Right lobe of liver (tissue), 6 donors: ENCODE measurements at places on chromosomes 11 and 22.
A peak's percentile ranks its signal among the peaks of the same experiment; 100 is the strongest.

- DNase-seq = no peak
These were observed 44.5 kb downstream of the SC5D start for GRCh38 chr11:121337078-121337477.

GRCh38 chr11:830295-831117 lies 2.2 kb upstream of the CD151 start:
- DNase-seq = peak; percentile 85

- no peak for DNase-seq
These were observed 460.5 kb downstream of the BRD1 start for GRCh38 chr22:49367041-49367697.

DNA sequence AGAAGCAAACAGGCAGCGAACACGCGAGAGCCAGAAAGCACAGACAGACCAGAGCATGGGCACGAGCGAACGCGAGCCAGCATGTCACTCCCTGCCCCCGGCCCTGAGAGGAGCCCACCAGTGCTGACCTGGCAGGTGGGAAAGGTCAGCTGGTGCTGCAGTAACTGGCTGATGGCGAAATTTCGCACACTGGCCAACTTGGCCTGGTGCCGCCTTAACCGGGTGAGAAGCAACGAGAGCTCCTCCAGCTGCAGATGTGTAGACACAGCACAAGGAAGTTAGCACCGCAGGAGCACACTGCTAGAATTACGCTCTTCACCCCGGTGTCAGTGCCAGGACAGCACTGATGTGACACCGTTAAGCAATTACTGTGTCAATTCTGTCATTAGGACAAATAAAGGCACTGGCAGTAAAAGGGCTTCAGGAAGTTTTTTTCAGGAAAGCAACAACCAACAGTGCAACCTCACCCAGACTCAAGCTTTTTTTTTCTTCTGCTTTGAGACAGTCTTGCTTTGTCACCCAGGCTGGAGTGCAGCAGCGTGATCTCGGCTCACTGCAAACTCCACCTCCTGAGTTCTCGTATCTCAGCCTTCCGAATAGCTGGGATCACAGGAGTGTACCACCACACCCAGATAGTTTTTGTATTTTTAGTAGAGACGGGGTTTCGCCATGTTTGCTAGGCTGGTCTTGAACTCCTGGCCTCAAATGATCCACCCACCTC lies 76.8 kb downstream of the C11orf58 start:
- DNase-seq = peak; percentile 90

GRCh38 chr22:36285017-36285416 lies 32.1 kb downstream of the APOL1 start:
- DNase-seq = no peak

- DNase-seq = no peak
These were observed 94.0 kb downstream of the BRD1 start for GRCh38 chr22:49733631-49734030.

GRCh38 chr11:104214517-104214916 lies 50.6 kb upstream of the PDGFD start:
- DNase-seq = no peak

- DNase-seq = no peak
These were observed 36.5 kb upstream of the TOLLIP start for GRCh38 chr11:1345737-1346513.

- DNase-seq = no peak
These were observed 1.8 kb downstream of the OPCML start for GRCh38 chr11:133530501-133530835.

DNA sequence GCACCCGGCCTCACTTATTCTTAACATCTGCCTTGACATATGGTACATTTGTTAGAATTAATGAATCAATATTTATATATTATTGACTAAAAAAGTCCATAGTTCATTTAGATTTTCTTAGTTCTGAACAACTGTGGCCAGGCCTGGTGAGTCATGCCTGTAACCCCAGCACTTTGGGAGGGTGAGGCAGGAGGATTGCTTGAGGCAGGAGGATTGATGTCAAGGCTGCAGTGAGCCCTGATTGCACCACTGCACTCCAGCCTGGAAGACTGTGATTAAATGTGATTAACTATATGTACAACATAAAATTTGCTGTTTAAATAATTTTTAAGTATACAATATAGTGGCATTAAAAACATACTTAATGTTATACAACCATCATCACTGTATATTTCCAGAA lies 5.6 kb downstream of the UVRAG start:
- DNase-seq = no peak

GRCh38 chr22:27621486-27622070 lies 180.0 kb downstream of the MN1 start:
- no peak for DNase-seq

DNA sequence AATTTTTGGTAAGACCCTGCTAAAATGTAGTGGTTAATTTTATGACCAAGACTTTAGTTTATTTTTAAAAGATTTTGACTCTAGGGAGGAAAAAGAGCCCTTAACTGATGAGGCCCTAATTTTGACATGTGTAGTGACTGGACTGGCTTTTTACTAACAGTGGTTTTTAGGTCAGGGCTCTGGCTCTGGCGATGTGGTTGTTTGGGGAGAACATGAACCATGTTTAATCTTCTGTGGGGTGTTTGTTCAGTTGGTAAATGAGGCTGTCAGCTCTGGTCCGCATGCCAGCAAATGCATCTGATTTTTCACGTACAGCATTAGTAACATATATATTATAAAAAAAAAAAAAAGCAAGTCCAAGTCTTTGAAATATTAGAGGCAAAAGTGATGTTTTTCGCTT lies 104.3 kb downstream of the EXT2 start:
- no peak for DNase-seq
